Nephron progenitor cell (in vitro differentiated cells): ENCODE measurements at places on chromosomes 6 and 20.

DNA sequence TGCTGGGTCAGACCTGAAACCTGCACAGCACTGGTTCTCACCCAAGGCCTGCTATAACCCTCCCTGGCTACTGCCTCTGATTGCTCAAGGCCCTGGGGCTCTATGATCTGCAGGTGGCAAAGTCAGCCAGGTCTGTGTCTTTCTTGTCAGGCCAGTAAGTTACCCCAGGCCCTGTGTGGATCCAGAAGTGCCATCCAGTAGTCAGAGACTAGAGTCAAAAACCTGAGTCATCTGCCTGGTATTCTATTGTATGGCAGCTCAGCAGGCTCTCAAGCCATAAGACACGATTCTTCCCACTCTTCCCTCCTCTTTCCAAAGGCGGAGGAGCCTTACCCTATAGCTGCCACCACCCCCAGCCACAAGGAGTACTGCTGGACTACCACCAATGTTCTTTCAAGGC is 593.0 kb downstream of the FRK start:
- no peak for DNase-seq

DNA sequence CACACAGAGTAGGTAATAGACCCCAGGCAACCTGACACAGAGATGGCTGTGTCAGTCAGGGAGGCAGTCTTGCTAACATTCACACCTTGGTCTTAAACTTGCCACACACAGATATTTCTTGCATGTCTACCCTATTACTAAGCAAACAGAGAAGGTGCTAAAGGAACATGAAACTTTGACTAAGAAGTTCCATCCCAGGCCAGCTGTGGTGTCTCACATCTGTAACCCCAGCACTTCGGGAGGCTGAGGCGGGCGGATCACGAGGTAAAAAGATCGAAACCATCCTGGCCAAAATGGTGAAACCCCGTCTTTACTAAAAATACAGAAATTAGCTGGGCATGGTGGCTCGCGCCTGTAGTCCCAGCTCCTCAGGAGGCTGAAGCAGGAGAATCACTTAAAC is 222.4 kb upstream of the JARID2 start:
- DNase-seq, result no peak

DNA sequence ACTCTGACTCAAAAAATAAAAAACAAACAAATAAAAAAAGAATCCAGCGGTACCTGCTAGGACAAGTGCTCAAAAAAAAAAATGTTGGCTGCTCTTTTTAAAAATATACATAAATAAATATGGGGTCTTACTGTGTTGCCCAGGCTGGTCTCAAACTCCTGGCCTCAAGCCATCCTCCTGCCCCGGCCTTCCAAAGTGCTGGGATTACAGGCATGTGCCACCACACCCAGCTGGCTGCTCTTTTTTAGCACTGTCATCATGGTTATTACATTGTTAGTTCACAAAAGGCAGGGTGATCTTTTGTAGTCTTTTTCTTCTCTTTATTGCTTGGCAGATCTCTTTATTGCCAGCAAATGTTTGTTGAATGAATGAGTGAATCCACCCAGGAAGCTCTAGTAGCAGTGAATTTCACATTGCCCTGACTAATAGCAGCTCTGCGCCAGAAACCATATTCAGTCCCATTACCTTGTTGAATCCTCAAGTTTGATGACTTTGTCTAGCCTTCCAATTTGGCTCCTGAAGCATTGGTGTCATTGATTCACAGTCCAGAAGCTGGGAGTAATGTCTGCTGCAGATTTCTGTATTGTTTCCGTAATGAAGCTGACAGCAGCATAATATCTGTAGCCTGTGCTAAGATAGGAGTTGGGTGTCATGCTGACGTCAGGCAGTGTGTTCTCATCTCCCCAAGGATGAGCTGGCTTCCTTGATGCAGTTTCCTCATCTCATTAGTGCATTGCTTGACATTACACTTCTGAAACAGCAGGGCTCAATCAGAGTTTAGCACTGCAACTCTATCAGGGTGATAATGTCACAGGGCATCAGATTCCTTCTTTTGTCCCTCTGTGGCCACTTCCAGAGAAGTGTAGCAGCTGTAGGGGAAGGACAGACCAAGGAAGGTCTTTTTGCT is 84.9 kb upstream of the TGM3 start:
- no peak for DNase-seq

DNA sequence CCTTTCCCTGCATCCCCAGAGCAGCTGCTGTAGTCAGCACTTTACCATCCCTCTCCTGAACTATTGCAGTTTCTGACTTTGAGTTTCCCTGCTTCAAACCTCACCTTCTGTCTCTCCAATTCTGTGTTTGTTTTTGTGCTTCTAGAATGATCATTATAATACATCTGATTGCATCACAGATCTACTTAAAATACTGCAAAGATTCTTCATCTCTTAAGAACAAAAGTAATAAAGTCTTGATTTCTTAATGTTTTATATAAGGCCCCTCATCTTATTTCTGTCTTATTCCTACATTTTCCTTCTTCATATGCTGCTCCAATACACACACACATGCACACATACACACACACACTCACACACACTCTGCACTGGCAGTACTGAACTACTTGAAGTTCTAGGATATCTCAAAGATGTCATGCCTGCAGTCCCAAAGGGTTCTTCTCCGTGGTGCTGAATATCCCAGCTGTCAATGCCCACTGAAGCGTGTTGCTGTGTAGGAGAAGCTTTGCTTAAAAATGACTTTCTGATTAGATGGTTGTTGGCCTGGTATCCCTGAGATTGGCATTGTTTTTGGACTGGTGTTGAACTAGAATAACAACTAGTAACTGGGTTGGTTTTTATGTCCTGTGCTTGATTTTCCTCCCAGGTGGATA is 97.2 kb downstream of the MAP3K4 start:
- DNase-seq, result peak; percentile 12

- DNase-seq, result no peak
Measured at GRCh38 chr6:136508725-136509392, 41.4 kb downstream of the MAP7 start.

GRCh38 chr20:61135968-61136367 is 116.1 kb upstream of the CDH4 start:
- DNase-seq, result peak; percentile 63

DNA sequence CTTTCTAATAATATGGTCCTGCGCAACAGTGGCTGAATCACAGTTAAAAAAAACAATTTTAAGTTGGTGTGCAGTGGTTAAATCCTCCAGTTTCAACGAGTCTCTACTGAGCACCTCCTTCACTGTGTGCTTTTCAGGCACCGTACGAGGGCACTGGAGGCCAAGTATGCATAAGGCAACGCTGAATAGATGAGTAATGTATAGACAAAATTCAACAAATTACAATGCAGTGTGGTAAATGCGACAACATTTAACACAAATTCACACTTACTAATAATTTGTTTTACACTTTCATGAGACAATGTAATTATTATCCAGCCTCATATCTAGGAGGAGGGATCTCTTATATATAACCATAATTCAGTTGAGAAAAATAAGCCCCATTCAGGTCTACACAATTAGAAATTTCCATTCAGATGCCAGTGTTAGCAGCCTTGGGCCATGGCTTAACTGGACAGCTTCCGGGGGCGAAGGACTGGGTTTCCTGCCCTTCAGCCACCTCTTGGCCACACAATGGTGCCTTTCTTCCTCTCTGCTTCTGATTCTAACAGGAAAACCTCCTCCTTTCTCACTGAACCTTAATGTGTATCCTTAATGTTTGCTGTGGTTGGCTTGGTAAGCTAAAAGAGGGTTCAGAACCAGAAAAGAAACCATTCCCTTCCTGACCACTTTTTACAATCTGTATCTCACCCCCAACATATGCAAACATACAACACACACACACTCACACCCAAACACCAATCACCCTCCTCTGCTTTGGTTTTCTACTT is 51.9 kb downstream of the B4GALT5 start:
- DNase-seq, result no peak

DNA sequence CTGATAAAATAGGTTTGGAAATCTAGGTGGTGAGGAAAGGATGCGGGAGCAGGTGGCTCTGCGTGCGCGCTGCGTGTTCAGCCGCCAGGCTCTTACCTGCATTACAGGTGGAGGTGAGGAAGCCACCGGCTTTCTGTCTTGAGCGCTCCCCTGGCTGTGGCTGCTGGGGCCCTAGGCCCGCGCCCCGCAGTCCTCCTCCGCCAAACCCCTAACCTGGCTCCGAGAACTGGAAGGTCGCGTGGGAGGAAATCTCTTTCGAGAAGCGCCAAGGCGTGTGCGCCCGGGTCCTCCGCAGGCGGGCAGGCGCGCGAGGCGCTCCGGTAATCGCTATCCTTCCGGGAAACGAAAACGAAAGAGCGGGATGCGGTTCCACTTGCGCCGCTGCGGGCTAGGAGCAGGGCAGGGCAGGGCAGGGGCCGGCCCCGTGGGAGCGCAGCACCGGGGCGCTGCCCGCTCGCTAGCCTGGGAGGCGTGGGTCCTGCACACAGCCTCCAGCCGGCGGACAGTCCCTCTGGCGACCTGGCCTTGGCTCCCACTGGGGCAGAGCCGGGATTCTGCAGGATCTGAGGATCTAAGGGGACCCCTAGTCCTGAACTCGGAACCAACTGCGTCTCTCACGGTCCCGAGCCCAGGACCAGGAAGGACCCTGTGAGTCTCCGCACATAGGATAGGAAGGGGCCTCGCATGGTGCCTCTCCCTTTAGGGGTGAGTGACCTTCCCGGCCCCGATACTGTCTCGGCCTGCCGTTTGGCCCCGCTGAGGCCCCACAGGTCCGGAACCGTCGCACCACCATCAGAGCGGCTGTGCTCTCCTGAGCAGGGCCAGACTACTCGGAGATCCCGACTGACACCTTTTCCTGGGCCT is at the start of gene ETV7:
TSS of gene ETV7 (minus strand) at position 230 of the 864 bp plus-strand sequence. CDS start at position 102, 128 bp downstream.
- DNase-seq, result peak; percentile 39

DNA sequence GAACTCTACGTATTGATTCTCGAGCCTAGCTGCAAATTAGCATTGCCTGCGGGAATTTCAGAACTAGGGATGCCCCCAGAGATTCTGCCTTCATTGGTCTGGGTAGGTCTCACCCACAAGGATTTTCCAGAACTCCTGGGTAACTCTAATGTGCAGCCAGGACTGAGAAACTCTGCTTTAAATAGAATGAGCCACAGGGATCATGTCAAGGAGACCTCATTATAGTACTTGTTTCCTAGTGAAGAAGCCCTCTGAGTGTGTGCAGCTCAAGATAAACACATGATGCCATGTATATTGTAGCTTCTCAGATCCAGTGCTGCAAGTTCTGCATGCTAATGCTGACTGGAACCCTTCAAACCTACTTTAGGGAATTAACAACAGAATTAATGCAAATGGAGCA is 179.2 kb downstream of the PHACTR1 start:
- DNase-seq, result no peak

- no peak for DNase-seq
Measured at GRCh38 chr6:69061066-69061465, 426.0 kb downstream of the ADGRB3 start.

- no peak for DNase-seq
Measured at GRCh38 chr6:122734529-122735395, 44.8 kb upstream of the FABP7 start.
